ENCODE measurements at places on chromosomes 11 and 22.

- no peak for DNase-seq
Observed at GRCh38 chr11:124898263-124898680, 607 bp upstream of the ROBO4 start.

- DNase-seq = no peak
Observed at GRCh38 chr11:122422682-122423081, 232.8 kb upstream of the UBASH3B start.

- no peak for DNase-seq
Observed at GRCh38 chr11:116911976-116912734, 74.7 kb upstream of the APOA1 start.

DNA sequence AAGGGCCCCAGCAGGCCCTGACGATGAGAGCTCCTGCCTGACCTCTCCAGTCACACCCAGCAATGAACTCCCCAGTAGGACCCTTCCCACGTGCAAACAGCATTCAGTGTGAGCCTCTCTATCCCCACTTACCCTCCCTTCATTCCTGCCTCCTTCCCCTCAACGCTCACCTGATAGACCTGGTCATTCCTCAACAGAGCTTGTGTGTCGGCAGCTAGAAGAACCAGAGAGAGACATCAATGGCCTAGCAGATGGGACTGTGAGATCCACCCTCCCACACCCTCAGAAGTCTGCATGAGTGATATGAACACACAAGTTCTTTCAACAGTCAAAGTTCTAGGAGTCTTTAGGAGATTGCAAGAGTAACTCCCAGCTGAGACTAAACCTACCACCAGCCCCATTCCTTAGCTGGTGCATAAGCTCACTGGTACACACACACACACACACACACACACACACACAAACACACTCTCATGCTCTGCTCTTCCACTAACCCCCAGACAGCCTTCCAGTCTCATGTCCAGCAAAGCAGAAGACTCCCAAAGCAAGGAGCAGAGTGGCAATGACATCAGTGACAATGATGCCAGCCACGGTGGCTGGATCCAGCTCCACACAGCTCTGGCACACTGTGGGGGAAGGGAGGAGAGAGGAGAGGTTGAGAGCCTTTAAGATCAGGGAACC, 3.1 kb downstream of the CD3D start:
- DNase-seq = no peak

- peak; percentile 81 for DNase-seq
Observed at GRCh38 chr22:20495861-20496681, 476 bp upstream of the KLHL22 start.
